ENCODE measurements at places on chromosomes 16 and 17.

- DNase-seq, result peak; percentile 94
Measured at GRCh38 chr16:27268376-27269299, at the start of gene NSMCE1. Gene NSMCE1 (minus strand): TSS chr16:27268772. CDS start chr16:27257570, 11,202 bp downstream.

DNA sequence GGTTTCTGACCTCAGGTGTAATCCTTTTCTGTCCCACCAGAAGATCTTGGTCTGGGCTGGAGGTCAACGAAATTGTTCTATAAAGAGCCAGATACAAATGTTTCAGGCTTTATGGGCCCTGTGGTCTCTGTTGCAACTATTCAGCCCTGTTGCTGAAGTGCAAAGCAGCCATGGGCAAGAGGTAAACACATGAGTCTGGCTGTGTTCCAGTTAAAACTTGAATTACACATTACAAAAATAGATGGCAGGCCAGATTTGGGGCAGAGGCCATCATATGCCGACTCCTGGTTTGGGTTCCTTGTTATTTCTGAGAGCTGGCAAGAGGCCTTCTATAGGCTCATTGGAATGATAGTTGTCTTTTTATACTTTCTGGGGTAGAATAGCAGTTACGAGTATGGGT, 114.4 kb downstream of the SDR42E1 start:
- DNase-seq, result no peak

DNA sequence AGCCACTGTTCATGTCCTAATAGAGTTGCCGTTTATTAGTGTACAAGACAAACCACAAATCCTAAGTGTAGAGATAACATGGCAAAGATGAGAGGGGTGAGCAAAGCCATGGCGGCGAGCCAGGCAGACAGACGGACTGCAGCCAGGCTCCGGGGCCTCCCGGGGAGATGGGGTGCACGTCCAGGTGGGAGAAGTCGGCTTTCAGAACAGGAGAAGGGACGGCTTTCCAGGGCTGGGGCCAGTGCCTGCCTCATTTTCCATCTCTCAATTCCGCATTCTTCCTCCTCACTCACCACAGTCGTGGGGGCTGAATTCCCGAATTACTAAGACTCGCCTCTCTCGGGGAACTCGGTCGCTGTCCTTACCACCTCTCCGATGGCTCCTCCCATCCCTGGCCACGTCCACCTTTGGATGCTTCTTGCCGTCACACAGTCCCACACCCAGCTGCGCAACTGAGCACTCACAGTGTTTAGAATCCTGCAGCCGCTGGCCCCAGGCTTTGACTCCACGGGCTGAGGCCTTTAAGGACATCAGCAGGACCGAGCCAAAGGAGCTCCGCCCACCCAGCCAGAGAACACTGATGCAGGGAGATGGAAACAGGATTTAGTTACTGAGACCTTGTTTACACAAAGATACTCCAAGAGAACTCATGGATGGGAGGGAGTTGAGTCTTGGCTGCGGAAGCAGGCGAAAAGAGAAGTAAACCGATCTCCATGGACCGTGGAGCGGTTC, 59.7 kb downstream of the RNF112 start:
- DNase-seq, result no peak

- peak; percentile 52 for DNase-seq
Measured at GRCh38 chr16:80938004-80938878, 68.4 kb downstream of the CMC2 start.

- DNase-seq, result no peak
Measured at GRCh38 chr17:4445731-4446130, 12.0 kb downstream of the SPNS3 start.

Data from right renal pelvis (tissue), 4 donors.